Natural killer cell treated with Interleukin-12 subunit alpha and Interleukin-12 subunit beta and Interleukin-15 and Interleukin-18, amount 100 ng/mL, for 72 hours (primary cell): ENCODE measurements at places on chromosomes 5 and 9.
A peak's percentile ranks its signal among the peaks of the same experiment; 100 is the strongest.

GRCh38 chr9:134358026-134358661 is 31.9 kb downstream of the RXRA start:
- DNase-seq, result no peak
- no peak overlapping the region for H3K27ac ChIP-seq
- no peaks in the 10 kb centered on the region for H3K27me3 ChIP-seq
- no peaks in the 10 kb centered on the region for H3K4me1 ChIP-seq

DNA sequence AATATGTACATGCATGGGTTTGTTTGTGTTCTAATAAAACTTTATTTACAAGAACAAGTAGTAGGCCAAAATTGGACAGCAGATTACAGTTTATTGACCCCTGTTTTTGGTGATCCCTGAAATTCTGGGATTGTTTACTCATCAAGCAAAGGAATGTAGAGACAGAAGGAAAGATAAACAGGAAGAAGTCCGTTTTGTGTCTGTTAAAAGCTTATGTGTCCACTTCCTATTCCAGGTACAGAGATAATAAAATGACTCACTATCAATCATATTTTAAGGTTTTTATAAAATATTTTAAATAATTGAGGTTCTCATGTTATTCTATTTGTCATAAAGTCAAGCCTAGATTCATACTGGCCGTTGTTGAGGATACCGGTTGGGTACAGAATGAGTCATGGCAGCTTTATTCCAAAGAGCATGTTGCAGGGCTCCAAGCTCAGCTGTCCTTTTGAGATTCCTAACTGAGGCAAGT is 214.9 kb upstream of the DAB2 start:
- no peak for DNase-seq
- H3K4me1 ChIP-seq, result no peaks in the 10 kb centered on the region
- peaks cover 21% of the 10 kb centered on the region for H3K27me3 ChIP-seq
- H3K4me3 ChIP-seq, result no peak overlapping the region
- H3K27ac ChIP-seq, result no peak overlapping the region
- H3K36me3 ChIP-seq, result no peaks in the 10 kb centered on the region

DNA sequence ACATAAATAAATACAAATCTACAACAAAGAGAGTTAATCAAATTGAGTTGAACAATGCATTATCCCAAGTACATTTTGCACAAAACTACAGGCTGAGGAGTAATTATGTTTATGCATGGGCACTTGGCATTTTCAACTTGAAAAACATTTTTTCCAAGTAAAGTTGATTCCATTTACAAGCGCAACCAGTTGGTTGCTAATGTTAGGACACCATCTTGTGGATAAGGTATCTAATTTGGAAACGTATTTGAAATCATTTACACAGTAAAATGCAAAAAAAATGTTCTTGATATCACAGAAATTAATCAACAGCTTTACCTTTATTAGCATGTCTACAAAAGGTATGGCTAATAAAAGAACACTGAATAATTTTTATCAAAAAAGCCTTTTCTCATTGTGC is 18.8 kb downstream of the FTMT start:
- no peaks in the 10 kb centered on the region for H3K4me1 ChIP-seq
- no peak for DNase-seq
- H3K4me3 ChIP-seq, result no peak overlapping the region
- no peaks in the 10 kb centered on the region for H3K27me3 ChIP-seq

GRCh38 chr9:112252194-112252593 is 77.1 kb upstream of the SUSD1 start:
- H3K36me3 ChIP-seq, result peaks cover 9% of the 10 kb centered on the region
- H3K27ac ChIP-seq, result peak overlapping the region; percentile 8
- no peaks in the 10 kb centered on the region for H3K27me3 ChIP-seq
- peaks cover 23% of the 10 kb centered on the region for H3K4me1 ChIP-seq
- no peak overlapping the region for H3K4me3 ChIP-seq

DNA sequence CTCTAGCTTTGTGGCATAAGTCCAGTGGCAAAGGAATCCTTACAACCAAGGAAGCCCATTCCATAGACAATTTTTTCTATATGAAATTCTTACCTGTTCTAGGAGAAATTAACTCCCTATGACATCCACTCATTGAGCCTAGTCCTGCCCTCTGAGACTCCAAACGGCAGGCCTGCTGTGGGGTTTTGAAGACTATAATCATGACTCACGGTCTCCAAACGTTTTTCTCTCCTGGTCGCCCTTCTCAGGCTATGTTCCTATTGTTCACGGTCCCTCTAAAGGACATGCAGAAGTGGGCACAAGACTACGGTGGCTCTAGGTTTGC is 611 bp downstream of the EXOSC3 start:
- H3K27ac ChIP-seq, result peak overlapping the region; percentile 99
- peaks cover 38% of the 10 kb centered on the region for H3K4me1 ChIP-seq
- peak overlapping the region; percentile 99 for H3K4me3 ChIP-seq
- no peaks in the 10 kb centered on the region for H3K27me3 ChIP-seq

GRCh38 chr5:78586251-78586650 is 62.3 kb downstream of the LHFPL2 start:
- peaks cover 5% of the 10 kb centered on the region for H3K4me1 ChIP-seq
- H3K36me3 ChIP-seq, result no peaks in the 10 kb centered on the region
- H3K27me3 ChIP-seq, result peaks cover 16% of the 10 kb centered on the region
- DNase-seq, result no peak

GRCh38 chr9:107585465-107585864 is 95.9 kb upstream of the KLF4 start:
- no peak overlapping the region for H3K4me3 ChIP-seq
- no peaks in the 10 kb centered on the region for H3K36me3 ChIP-seq
- DNase-seq, result no peak
- H3K27ac ChIP-seq, result no peak overlapping the region
- H3K4me1 ChIP-seq, result no peaks in the 10 kb centered on the region

DNA sequence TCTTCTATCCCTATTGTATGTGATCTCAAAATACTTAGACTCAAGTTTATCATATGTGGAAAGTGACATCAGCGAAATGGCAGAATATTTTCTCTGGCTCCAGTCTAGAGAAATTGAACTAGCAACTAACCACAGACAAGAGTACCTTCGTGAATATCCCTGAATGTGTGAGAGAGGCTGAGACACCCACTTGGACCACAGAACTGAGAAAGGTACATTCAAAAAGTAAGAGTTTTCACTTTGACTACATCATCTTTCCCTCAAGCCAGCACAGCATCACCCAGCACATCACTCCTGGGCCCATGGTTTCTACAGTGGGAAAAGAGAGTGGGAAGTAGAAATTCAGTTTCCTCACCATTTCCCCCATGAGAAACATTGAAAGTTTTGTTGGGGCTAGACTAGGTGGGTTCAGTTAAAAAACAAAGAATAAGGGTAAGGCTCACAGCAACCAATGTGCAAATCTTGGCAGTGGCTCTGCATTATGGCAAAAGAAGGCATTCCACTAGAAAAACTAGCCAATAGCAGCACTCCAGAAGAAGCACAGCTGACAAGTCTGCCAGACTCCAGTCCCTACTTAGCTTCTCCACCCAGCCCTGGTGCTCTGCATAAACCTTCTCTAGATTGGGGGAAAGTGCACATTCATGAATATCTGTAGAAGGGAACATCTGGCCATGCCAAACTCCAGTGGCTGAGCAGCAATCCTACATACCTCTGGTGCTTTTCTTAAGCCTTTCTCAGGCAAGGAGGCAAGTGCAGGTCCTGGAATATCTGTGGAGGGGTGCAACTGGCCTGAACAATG is 225.6 kb upstream of the VLDLR start:
- H3K4me3 ChIP-seq, result no peak overlapping the region
- H3K36me3 ChIP-seq, result no peaks in the 10 kb centered on the region
- no peak overlapping the region for H3K27ac ChIP-seq
- H3K27me3 ChIP-seq, result peaks cover 5% of the 10 kb centered on the region
